ENCODE measurements at places on chromosomes 2 and 18. TPM values are rescaled to one million over a fixed set of nuclear protein-coding genes. Genes with fewer than 3 reads are reported as not detected.

The SLC5A7 gene
- total RNA-seq = 0.22 TPM

The ECEL1 gene
- 0.31 TPM for total RNA-seq

The ADD2 gene
- total RNA-seq = 0.98 TPM

The DYTN gene
- not detected for total RNA-seq

All from muscle of leg (tissue), 16 donors.